ENCODE measurements at places on chromosomes 1 and 21.

DNA sequence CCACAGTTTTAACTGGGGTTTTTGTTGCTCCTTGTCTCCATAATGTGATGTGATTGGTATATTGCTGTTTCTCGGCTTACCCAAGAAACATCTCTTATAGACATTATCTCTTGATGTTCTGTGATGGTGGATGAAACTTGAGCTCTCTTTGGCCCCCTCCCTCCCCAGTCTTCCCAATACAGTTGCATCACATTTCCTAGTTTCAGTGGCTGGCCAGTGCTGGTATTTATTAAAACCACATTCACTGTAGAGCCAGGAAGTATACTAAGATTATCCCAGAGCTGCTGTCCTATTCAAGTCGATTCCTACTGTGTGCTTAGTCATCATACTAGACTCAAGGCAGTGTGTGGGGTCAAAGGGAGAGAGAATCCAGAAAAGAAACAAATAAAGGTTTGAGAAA lies 244.4 kb downstream of the KAZN start:
- no peak for DNase-seq

- DNase-seq: no peak
These were observed 27.9 kb downstream of the MYOM3 start for GRCh38 chr1:24084050-24084449.

- no peak for DNase-seq
These were observed 6.3 kb upstream of the LYST start for GRCh38 chr1:235873045-235873444.

DNA sequence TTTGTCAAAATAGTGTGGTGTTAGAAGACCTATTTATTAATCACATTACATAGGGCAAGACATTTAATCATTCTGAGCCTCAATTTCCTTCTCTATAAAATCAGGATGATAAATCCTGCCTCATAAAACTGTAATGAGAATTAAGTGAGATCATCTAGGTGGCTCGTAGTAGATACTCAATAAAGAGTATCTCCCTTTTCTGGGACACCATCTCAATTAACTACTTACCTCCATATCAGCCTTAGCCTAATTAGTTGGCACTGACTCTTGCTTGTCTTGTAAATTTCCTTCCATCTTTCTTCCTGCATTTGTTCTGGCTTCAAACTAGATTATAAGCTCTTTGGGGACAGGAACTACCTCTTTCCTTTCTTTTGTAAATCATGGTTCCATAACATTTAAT lies 102.6 kb upstream of the TNR start:
- no peak for DNase-seq

- no peak for DNase-seq
These were observed 2.1 kb upstream of the KLHDC9 start for GRCh38 chr1:161096015-161096414.

GRCh38 chr1:235854347-235854746 lies 12.4 kb downstream of the LYST start:
- no peak for DNase-seq

DNA sequence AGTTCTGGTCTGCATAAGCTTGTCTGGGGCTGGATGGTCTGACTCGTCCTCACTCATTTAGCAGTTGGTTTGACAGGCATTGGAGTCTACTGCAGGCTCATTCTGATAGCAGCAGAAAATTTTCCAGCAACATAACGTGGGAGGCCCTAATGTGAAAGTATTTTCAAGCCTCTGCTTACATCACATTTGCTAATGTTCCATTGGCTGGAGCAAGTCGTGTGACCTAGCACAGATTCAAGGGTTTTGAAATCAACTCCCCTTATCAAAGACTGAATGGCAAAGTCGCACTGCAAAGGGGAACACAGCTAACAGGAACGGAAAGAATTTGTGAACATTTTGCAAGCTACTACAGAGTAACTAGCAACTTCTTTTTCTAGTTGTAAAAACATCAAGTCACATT lies 2.3 kb upstream of the USH2A start:
- DNase-seq: no peak

DNA sequence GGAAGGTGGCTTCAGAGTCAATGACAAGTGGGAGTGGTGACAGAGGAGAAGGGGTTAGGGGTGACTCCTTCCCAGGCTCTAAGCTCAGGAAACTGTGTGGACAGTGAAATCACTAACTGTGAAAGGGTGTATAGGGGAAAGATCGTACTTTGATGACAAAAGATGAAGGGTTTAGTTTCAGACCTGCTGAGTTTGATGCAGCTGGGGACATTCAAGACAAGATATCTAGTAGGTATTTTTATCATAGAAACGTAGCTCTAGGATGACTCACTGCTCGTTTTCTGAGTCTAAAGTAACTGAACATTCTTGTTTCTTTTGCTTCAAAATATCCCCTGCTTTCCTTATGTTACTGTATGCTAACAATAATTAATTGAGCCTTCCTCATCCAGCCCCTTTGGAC lies 149.0 kb downstream of the PCP4 start:
- no peak for DNase-seq

DNA sequence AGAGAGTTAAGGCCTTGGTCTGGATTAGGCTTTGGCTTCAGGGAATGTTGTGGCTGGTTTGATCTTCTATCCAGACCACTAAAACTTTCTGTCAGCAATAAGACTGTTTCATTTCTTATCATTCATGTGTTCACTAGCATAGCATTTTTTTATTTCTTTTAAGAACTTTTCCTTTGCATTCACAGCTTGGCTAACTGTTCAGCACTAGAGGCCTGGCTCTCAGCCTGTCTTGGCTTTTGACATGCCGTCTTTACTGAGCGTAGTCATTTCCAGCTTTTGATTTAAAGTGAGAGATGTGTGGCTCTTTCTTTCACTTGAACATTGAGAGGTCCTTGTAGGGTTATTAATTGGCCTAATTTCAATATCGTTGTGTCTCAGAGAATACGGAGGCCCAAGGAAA lies 62.5 kb downstream of the RNF220 start:
- DNase-seq: no peak
